ENCODE measurements at places on chromosomes 4 and X.

GRCh38 chr4:120622601-120623000, 299.9 kb downstream of the PRDM5 start:
- no peak for DNase-seq

GRCh38 chr4:87058356-87059073, 123.7 kb downstream of the AFF1 start:
- peak; percentile 58 for DNase-seq

DNA sequence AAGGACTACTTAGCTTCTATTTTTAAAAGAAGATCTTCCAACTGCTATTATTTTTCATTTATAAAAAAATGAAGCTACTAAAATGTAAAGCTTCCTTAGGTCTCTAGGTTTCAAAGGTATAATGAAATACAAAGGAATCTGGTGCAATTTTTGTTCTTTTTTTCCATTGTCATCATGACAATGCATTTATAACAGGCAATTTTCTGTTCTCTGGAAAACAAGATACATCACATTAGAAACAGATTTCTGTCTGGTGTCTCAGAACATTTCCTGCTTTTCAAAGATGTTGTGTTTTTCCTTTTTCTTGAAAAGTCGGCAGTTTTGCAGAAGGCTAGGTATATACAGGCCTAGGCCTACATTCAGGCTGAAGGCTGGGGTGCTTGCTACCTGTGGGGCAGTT, 63.6 kb upstream of the ATP8A1 start:
- DNase-seq: no peak

- peak; percentile 87 for DNase-seq
Observed at GRCh38 chrX:123961268-123962005, at the start of gene STAG2. Gene STAG2, plus strand, starts transcription at chrX:123961706. Its CDS starts 60,922 bp downstream, at chrX:124022628.

DNA sequence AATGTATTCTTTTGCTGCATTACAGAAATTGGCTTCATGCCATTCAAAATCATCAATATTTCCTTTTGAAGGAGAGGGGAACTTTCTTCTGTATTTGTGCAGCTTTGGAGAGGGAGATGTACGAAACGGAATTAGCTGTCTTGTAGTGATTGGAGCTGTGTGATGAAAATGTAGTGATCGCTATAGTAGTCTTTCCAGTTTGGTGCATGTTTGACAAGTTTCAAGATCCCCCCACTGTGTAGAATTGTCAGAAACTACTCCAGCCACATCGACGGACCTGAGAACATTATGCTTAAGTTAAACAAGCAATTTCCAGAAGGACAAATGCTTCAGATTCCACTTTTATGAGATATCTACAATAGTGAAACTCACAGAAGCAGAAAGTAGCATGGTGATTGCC, 21.6 kb upstream of the MAGEA1 start:
- no peak for DNase-seq

DNA sequence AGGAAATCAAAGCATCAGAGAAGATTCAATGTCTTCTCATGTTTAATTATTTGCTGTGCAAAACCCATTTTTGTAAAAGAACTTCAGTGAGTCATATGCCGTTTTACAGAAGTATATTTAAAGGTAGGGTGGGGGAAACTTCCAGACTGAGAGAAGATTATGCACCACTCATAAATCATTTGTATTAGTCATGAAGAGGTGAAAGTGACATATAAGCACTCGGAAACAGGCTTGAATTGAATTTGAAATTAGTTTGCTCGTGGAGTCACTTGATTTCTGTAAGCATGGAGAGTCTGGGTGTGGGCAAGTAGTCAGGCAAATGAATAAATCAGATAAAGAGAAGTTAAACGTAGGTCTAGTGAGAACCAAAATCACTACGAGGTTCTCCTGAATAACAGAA, 335.1 kb downstream of the ANK2 start:
- peak; percentile 1 for DNase-seq

GRCh38 chr4:165839615-165840333, 33.3 kb upstream of the TLL1 start:
- DNase-seq: no peak

DNA sequence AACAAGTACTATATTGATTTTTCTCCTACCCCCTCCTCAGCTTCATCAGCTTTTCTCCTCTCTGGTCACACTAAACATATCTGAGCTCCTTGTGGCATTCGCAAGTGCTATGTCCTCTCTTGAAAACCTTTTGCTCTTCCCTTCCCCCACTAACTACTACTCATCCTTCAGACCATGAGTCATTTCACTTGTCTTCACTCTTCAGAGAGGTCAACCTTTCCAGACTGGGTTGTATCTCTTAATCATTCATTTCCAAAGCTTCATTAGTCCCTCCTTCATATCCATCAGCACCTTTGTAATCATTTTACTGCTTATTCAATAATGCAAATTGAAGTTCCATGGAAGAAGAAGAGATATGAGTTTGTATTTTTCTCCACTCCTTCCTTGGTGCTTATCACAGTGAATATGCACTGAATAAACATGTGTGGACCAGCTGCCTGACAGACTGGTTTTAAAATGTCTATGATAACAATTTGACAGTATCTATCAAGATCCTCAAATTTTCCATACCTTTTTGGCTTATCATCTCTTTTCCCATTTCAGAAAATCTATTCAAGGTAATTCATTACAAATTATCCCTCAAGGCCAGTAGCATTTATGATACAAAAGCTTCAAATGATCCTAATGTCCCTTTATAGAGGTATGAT, 28.4 kb downstream of the DDX60L start:
- peak; percentile 88 for DNase-seq

- peak; percentile 28 for DNase-seq
Observed at GRCh38 chr4:85475631-85476233, 782 bp downstream of the ARHGAP24 start.

DNA sequence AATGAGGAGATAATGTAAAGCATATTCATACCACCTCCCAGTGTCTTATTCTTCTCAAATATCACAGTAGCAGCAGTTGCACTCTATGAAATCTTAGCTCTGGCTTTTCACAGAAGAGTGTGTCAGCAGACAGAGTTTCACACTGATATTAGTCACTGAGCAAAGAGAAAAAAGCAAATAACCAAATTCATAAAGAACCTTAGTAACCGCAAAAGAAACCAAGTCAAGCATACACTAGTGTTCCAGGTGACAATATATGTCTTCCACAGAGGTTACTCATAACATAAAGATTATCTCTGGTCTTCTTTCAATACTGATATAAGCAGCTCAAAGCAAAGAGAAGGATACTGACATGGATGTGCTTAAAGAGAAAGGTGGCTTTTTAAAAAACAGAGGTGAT, 181.7 kb upstream of the EDNRA start:
- no peak for DNase-seq

GRCh38 chrX:149510386-149510785, 5.3 kb upstream of the IDS start:
- peak; percentile 32 for DNase-seq

GRCh38 chr4:3294401-3295241, 1.8 kb downstream of the RGS12 start:
- DNase-seq: no peak

GRCh38 chrX:75623535-75623934, 100.7 kb upstream of the ZDHHC15 start:
- no peak for DNase-seq

GRCh38 chr4:120839334-120839973, 83.1 kb downstream of the PRDM5 start:
- no peak for DNase-seq

DNA sequence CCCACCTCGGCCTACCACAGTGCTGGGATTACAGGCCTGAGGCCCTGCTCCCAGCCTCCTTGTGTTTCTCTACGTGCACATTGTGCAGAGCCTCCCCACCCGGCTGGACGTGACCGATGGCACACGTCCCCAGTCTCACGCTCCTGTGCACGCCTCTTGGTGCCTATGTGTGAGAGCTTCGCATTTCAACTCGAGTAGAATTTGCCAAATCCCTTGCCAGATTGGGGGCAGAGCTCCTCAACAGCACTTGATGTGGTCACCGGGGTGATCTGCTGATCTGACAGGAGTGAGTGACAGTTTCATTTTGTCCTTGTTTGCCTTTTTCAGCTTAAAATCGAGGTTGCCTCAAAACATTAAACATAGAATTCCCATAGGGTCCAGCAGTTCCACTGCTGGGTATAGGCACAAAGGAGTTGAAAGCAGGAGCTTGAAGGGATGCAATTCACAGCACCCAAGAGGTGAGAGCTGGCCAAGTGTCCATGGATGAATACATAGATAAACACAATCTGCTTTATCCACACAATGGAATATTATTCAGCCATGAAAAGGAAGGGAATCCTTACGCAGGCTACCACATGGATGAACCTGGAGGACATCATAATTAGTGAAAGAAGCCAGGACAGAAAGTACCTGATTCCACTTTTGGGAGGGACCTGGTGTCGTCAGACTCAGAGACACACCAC, 17.6 kb downstream of the TMEM187 start:
- no peak for DNase-seq

GRCh38 chrX:63488546-63489373, 137.6 kb upstream of the SPIN4 start:
- DNase-seq: no peak

DNA sequence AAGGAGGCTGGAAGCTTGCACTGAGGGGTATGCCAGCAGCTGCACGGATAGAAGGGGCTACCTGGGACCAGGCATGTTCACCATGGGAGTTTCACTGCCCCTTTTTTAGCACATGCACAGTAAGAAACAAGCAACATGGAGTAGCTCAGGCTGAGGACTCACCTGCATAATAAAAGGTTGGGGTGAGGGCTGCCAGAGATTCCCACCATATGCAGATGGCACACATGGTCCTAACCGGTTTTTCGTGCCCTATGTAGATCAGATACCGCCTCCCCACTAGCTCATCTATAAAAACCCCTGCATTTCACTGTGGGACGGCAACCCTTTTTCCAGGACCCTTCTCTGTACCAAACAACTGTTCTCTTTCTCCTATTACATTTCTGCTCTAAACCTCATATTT, 97.0 kb upstream of the LANCL3 start:
- no peak for DNase-seq

DNA sequence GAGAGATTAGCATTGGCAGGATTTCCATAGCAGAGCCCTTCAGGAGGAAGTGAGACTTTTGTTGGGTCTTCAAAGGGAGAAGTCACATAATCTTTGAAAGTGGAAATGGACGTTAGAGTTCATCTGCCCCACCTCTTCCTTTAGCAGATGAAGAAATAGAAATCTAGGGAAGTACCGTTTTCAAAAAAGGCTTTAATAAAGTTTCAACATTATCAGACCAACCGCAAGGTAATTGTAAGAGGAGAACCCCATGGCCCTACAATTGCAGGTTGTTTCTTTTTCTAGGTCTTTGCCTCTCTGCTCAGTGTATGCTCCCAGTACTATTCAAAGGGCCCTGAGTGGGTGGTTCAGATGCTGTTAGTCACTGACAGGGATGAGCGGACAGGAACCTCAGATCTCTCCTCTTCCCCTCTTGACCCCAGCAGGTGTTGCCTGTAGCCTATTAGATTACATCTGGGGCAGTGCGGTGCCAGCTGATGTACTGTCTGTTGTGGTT, 48.6 kb upstream of the AP1S2 start:
- DNase-seq: peak; percentile 75

- no peak for DNase-seq
Observed at GRCh38 chr4:114223580-114223979, 244.1 kb upstream of the ARSJ start.

DNA sequence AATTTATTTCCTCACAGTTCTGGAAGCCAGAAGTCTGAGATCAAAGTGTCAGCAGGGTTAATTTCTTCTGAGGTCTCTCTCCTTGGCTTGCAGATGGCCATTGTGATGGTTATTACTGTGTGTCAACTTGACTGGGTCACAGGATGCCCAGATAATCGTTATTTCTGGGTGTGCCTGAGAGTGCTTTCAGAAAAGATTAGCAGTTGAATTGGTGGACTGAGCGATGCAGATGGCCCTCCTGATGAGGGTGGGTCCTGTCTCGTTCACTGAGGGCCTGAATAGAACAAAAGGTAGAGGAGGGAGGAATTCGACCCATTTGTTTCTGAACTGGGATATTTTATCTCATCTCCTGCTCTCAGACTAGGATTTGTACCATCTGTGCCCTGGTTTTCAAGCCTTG, 15.7 kb downstream of the SMIM43 start:
- DNase-seq: no peak

DNA sequence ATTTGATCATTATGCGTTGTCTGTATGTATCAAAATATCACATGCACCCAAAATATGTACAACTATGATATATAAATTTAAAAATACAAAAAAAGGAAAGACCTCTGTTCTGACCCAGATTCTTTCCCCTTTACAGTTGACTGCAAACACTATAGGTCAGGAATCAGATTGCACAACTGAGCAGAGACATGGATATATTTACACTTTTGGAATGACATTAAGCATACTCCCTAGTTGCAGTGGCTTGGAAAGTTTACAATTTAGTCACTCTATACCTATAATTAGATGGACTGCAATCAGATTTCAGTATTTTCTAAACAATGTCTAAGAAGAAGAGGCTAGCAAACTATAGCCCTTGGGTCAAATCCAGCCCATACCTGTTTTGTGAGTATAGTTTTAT, 98.5 kb upstream of the INPP4B start:
- no peak for DNase-seq

DNA sequence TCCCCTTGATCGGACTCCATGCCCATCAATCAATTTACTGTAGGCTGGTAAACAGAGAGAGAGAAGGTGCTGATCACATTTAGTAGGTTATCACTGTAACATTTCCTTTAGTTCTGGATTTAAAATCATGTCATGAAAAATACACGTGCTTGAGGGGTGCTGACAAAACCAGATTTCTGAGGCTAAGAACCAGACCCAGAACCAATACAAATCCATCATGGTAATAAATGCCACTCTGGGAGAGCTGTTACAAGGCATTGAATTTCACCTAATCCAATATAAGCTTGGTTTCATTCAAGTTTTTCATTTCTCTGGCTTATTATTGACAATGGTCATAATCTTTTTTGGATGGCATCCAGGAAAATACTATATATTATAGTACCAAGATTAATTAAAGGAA, 54.5 kb downstream of the FBXO8 start:
- no peak for DNase-seq

GRCh38 chr4:36740796-36741310, 459.4 kb downstream of the DTHD1 start:
- DNase-seq: no peak

DNA sequence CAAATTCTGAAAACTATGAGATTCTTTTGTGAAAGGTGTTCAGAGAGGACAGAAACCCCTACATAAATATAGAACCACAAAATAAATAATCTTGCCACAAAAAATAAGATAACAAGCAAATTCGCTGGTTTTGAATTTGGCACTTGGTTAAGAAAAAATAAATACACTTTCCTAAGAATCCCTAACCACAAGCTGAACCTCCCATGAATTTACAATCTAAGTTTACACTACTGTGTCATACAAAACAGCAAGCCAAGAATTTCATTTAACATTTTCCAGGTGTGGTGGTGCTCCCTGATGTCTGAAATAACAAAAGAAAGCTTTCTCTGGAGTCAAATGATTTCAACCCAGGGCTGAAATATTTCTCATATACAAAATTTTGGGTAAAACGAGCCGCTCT, 121.0 kb downstream of the KCNIP4 start:
- no peak for DNase-seq

- DNase-seq: no peak
Observed at GRCh38 chr4:92270908-92271307, 32.9 kb upstream of the GRID2 start.

DNA sequence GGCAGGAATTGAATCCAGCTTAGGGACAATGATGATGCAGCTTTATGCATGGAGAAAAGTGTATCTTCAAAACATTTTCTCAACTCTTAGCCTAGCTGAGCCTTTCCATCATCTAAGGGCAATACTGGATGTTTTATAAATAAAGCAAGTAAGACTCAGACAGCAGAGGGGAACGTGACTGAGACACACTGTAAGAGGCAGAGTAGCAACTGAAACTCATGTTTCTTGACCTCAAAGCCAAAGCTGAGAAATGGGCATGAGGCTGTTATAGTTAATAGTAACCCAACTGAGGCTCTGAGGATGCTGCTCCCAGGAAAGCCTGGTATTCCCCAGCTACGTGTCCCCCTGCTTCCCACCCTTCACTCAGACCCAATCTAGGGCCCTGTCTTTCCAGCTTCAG, 44.6 kb downstream of the ARHGEF9 start:
- no peak for DNase-seq

Measured in suppressor macrophage treated with lipopolysaccharide for 1 hour (primary cell).